ENCODE measurements at places on chromosomes 5 and 9. TPM values are rescaled to one million over a fixed set of nuclear protein-coding genes. Genes with fewer than 3 reads are reported as not detected.

DNA sequence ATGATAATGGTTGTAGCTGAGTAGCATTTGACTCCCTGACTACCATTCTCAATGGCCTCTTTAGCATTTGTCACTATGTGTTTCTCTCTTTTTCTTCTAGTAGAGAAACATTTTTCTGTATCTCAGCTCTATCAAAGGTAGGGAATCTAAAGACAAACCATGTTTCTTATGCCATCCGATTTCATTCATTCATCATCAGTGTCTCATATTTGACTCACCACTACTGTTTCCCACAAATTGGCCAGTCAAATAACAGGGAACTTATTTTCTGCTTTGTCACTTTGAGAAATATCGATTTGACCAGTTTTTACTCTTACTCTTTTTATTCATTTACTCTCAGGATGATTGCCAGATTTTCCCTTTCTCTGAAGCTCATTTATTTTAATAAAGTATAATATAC lies 282.3 kb downstream of the TMEM167A start:
- peaks cover 5% of the 10 kb centered on the region for H3K27me3 ChIP-seq
- no peak overlapping the region for H3K4me3 ChIP-seq
- peaks cover 5% of the 10 kb centered on the region for H3K4me1 ChIP-seq
- no peak overlapping the region for H3K27ac ChIP-seq
- no peaks in the 10 kb centered on the region for H3K36me3 ChIP-seq
- DNase-seq: no peak

GRCh38 chr9:7816021-7816420 lies 16.4 kb upstream of the DMAC1 start:
- no peak overlapping the region for H3K4me3 ChIP-seq
- H3K4me1 ChIP-seq: peaks cover 11% of the 10 kb centered on the region
- DNase-seq: no peak
- no peaks in the 10 kb centered on the region for H3K36me3 ChIP-seq
- no peaks in the 10 kb centered on the region for H3K27me3 ChIP-seq

GRCh38 chr5:166331521-166331920 lies 1959.9 kb upstream of the WWC1 start:
- H3K27ac ChIP-seq: no peak overlapping the region
- no peaks in the 10 kb centered on the region for H3K36me3 ChIP-seq
- H3K4me1 ChIP-seq: no peaks in the 10 kb centered on the region
- H3K27me3 ChIP-seq: no peaks in the 10 kb centered on the region
- no peak overlapping the region for H3K4me3 ChIP-seq

DNA sequence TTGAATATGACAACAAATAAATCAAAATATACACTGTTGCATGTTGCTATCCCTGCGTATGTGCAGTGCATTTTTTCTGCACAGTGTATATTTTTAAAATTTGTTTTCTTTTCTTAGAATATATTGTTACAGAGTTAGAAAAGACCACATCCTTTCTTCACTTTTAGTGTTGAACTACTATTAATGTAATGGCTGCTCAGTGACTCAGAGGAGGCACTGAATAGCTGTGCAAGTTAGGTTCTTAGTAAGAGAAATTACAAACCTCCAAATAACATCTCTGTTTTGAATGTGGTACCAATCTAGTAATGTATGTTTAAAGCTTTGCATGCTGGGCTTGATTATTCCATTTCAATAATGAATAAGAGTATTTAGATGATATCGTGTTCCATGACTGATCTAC lies 208.9 kb upstream of the PRR16 start:
- no peak overlapping the region for H3K4me3 ChIP-seq
- no peak for DNase-seq
- no peaks in the 10 kb centered on the region for H3K36me3 ChIP-seq

- H3K4me1 ChIP-seq: no peaks in the 10 kb centered on the region
- H3K27me3 ChIP-seq: no peaks in the 10 kb centered on the region
- no peaks in the 10 kb centered on the region for H3K36me3 ChIP-seq
- no peak for DNase-seq
- H3K4me3 ChIP-seq: no peak overlapping the region
These were observed 137.3 kb upstream of the KIF2A start for GRCh38 chr5:62168506-62169281.

GRCh38 chr5:150440948-150441812 lies 8.4 kb downstream of the RPS14 start:
- peaks cover 3% of the 10 kb centered on the region for H3K27me3 ChIP-seq
- peak overlapping the region; percentile 18 for H3K4me3 ChIP-seq
- H3K4me1 ChIP-seq: peaks cover 49% of the 10 kb centered on the region

DNA sequence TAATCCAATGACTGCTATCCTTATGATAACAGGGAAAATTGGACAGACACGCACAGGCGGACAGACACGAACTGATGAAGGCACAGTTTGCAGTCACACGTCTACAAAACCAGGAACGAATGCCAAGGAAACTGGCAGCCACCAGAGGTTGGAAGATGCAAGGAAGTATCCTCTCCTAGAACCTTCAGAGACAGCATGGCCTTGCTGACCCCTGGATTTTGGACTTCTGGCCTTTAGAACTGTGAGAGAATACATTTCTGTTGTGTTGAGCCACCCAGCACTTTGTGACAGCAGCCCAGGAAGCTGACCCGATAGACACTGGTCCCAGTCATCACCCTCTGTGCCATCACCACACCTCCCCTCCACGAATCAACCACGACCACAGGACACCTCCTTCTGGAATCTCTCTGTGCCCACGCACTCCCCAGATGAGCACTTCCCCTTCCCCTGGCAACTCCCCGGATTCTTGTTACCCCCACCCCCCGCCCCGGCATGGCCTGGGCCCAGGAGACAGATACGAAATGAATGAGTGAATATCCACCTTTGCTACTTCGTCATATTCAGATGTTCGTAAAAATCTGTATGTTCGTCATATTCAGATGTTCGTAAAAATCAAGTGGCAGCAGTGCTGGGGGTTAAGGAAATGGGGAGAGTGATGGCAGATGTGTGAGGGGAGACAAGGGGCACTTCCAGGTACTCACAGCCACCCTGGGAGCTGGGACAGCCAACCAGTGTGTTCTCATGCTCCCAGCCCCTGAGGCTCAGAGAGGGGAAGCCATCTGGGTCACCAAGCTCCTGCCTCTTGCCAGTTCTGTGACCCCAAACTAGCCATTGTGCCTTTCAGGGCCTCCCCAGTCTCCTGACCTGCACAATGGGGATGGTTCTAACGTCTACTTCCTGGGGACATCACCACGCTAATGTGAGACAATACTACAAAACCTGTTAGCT lies 18.5 kb downstream of the GBGT1 start:
- H3K4me1 ChIP-seq: peaks cover 33% of the 10 kb centered on the region
- H3K27ac ChIP-seq: peak overlapping the region; percentile 62
- H3K4me3 ChIP-seq: peak overlapping the region; percentile 48
- peaks cover 23% of the 10 kb centered on the region for H3K27me3 ChIP-seq
- no peak for DNase-seq

DNA sequence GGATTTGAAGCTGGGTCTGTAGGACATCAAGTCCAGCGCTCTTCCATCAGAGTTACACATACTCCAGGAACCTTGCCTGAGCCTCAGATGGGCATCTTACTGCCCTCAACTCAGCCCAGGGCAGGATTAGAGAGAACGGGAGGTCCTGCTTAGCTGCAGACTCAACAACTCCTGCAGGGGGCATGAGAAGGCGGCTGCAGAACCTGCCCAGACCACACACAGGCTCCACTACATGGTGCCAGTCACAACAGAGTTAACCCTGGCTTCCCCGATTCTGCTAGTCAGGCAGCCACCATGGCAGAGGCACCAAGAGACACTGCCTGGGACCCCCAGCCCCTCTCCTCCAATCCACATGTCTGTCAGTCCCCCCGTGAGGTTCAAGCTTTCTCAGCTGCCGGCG lies 23.9 kb upstream of the CPLX2 start:
- no peaks in the 10 kb centered on the region for H3K27me3 ChIP-seq
- no peaks in the 10 kb centered on the region for H3K4me1 ChIP-seq
- H3K27ac ChIP-seq: no peak overlapping the region
- H3K4me3 ChIP-seq: no peak overlapping the region

DNA sequence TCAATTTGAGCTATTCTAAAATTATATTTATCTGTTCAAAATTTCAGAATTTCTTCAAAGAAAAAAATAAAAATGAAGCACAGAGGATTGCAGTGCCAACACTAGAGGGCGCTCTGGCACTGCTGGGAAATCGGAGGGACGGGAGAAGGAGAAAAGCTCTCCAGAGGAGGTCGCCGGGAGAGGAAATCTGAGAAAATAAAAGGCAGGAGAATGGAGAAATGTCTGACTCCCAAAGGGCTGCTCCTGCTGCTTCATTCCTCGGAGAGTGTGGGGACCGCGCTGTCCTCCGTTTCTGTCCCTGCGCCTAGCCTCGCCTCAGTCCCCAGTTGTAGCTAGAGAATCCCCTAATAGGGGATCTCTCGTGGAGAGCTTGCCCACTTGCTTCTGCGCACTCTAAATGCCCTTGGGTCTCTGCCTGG lies 40.0 kb upstream of the ARSB start:
- H3K4me1 ChIP-seq: peaks cover 10% of the 10 kb centered on the region
- DNase-seq: peak; percentile 76
- no peaks in the 10 kb centered on the region for H3K27me3 ChIP-seq
- peak overlapping the region; percentile 17 for H3K4me3 ChIP-seq

GRCh38 chr9:133348718-133349573 lies 928 bp downstream of the RPL7A start:
- peak overlapping the region; percentile 99 for H3K4me3 ChIP-seq
- peaks cover 17% of the 10 kb centered on the region for H3K27me3 ChIP-seq
- peaks cover 22% of the 10 kb centered on the region for H3K4me1 ChIP-seq
- H3K27ac ChIP-seq: peak overlapping the region; percentile 97

DNA sequence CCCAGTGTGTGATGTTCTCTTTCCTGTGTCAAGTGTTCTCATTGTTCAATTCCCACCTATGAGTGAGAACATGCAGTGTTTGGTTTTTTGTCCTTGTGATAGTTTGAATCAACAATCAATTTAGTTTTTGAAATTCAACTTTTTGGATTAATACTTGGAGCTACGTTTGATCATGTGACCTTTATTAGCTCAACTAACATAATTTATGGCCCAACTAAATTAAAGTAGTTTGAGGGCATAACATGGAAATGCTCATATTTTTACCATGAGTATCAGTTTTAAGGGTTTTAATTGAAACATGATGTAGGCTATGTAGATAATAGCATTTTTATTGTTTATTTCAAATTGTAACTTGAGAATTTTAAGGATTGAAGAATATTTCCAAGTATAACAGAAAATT lies 168.0 kb downstream of the CCDC171 start:
- DNase-seq: no peak
- no peak overlapping the region for H3K27ac ChIP-seq
- peaks cover 7% of the 10 kb centered on the region for H3K36me3 ChIP-seq
- H3K27me3 ChIP-seq: peaks cover 4% of the 10 kb centered on the region
- no peak overlapping the region for H3K4me3 ChIP-seq

DNA sequence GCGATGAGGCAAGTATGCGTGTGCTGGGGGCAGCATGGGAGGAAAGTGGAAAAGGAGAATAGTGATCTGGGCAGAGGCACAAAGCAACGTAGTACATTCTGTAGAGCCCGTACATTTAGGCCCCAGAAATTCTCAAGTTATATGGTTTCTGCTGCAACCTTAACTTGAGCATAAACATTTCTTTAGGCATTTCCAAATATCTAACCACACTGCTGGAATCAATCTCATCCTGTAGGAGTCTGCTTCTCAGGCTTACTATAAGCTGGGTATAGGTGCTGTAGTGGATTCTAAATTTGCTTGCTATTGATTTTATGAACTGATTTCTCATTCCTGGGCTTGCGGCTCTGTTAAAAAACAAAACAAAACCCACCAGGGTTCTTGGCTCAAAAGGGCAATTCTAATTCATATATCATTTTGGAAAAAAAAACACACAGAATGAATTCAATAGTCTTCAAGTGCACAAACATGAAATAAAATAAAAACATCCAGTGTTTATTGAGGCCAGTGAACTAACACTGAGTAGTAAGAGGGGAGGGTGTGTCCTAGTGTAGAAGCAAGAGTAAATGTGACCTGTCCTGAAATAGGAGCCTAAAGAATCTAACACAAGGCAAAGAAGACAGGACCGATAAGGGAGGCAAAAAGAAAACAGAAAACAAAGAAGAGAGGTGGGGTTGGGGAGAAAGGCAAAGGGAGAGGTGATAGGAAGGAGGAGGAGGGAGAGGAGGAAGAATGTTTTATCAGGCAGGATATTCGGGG lies 145.5 kb upstream of the LHFPL2 start:
- no peak overlapping the region for H3K27ac ChIP-seq
- no peak for DNase-seq
- H3K4me1 ChIP-seq: peaks cover 11% of the 10 kb centered on the region
- H3K36me3 ChIP-seq: no peaks in the 10 kb centered on the region

DNA sequence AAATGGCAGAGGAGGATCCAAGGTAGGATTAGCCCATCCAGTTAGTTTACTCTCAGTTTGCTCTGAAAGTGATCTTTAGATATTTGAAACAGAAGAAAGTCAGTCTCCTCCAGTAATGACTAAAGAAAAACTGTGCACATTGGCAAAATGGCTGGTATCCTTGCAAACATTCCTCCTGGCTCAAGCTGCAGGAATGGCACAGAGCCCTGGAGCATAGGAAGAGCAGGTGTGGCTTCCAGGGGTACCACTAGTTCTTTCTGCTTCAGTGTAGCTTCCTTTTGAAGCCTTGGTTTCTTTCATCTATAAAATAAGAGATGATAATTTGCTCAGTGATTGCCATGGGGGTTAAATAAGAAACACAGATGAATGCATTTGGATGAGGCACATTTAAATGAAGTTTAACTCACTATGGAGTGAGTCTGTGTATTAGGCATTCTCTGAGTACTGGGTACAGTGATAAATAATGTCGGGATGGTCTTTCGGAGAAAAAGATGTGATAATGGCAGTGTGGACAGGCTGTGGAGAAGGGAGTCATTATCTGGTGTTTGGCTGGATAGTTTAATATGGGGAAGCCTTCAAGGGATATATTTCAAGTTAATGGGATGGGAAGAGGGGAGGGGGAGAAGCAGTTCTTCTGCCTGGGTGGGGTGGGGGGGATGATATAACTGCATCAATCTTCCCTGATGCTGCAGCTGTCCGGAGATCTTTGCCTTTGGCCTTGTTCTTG lies 217.3 kb upstream of the KLF4 start:
- no peak overlapping the region for H3K27ac ChIP-seq
- H3K36me3 ChIP-seq: no peaks in the 10 kb centered on the region
- peaks cover 1% of the 10 kb centered on the region for H3K27me3 ChIP-seq
- no peaks in the 10 kb centered on the region for H3K4me1 ChIP-seq
- no peak overlapping the region for H3K4me3 ChIP-seq

DNA sequence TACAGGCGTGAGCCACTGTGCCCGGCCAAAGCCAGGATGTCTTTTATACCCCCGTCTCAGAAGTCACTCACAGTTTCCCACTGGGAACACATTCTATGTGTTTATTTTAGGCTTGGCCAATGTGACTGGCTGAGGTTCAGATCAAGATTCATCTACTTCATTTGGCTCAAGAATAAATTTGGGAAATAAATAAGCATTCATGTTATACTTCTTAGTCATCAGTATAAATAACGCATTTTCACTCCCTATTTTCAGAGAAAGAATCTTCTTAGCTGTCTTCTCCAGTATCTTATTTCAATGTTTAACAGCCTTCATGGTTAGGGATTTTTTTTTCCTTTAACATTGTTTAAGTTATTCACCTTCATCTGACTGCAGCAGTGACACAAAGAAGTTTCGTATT lies 11.8 kb downstream of the S100Z start:
- H3K36me3 ChIP-seq: no peaks in the 10 kb centered on the region
- DNase-seq: no peak
- peaks cover 1% of the 10 kb centered on the region for H3K27me3 ChIP-seq
- no peak overlapping the region for H3K4me3 ChIP-seq

PARP8 gene
- total RNA-seq: 13.6 TPM

ROPN1L gene
- total RNA-seq: 4.0 TPM

TGFBI gene
- total RNA-seq: 27.9 TPM

OR5C1 gene
- not detected for total RNA-seq

DNAI1 gene
- 0.74 TPM for total RNA-seq

TNFAIP8 gene
- 7.9 TPM for total RNA-seq

SPATA31D4 gene
- total RNA-seq: not detected

SH3PXD2B gene
- total RNA-seq: 74.1 TPM

TSSK1B gene
- total RNA-seq: not detected

SLU7 gene
- 53.1 TPM for total RNA-seq

MGAT1 gene
- total RNA-seq: 115 TPM

LRRTM2 gene
- total RNA-seq: not detected

ENTPD8 gene
- 0.21 TPM for total RNA-seq

GZMA gene
- total RNA-seq: 0.62 TPM

Data from endothelial cell (in vitro differentiated cells).